Chondrocyte (in vitro differentiated cells): ENCODE measurements at places on chromosomes 3 and 15. TPM values are rescaled to one million over a fixed set of nuclear protein-coding genes. Genes with fewer than 3 reads are reported as not detected.

CAPN3 gene
- 2.8 to 3.3 TPM (median 3.2 TPM) in 3 replicates for total RNA-seq

CCR8 gene
- total RNA-seq = not detected in 3 replicates

ALDH1A3 gene
- 0.51 to 0.55 TPM in 2 of 3 replicates, not detected in the other for total RNA-seq

DNA sequence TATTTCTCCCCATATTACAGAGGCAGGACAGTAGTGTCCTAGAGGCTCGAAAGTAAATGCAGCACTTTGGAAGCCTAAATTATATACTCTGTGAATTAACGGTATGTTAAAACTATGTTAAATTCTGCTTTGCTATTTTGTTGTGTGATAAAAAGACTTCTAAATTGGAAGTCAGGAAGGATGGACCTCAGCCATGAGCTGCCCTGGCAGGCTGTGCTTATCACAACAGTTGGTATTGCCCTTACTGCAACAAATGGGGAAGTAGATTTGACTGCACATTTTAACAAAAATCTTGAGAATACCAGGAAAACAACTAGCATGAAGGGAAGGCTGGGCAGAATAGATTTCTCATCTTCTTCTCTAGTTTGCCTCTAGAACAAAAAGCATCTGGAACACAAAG, 706.6 kb downstream of the SI start:
- H3K4me3 ChIP-seq = no peak overlapping the region
- peaks cover 1% of the 10 kb centered on the region for H3K27me3 ChIP-seq
- no peak for DNase-seq
- H3K4me1 ChIP-seq = no peaks in the 10 kb centered on the region
- H3K36me3 ChIP-seq = no peaks in the 10 kb centered on the region
- H3K27ac ChIP-seq = no peak overlapping the region
